ENCODE measurements at places on chromosomes 1 and 21.

GRCh38 chr1:97668945-97669344 is 251.9 kb downstream of the DPYD start:
- DNase-seq: peak; percentile 6

DNA sequence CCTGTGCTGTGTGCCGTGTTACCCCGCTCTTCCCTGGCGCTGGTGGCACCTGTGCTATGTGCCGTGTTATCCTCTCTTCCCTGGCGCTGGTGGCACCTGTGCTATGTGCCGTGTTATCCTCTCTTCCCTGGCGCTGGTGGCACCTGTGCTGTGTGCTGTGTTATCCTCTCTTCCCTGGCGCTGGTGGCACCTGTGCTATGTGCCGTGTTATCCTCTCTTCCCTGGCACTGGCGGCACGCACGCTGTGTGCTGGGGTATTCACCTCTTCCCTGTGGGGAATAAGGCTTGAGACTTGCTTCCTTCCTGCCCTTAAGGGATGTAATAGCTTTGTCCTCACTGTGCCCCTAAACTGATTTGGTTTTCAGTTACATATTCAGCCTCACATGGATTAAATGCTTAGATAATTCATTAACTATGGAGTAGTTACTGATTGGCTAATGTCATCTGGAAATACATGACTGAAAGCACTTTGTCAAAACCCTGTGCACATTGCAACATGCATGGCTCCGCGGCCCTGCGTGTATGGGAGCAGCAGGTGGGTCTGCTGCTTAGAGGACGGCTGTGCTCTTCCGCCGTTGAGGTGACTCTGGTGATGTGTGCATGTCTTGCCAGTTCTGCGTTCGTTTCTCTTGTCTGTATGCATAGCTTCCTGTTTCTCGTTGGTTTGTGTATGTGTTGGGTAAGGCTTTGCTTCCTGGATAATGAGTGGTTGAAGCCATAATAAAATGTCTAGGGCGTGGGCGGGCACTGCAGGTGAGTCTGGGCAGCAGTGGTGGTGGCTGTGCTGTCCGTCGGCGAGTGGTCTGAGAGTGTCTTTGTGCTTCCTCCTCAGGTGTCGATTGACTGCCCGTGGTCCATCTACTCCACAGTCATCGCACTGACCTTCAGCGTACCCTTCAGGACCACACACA is 17.9 kb upstream of the PWP2 start:
- no peak for DNase-seq

DNA sequence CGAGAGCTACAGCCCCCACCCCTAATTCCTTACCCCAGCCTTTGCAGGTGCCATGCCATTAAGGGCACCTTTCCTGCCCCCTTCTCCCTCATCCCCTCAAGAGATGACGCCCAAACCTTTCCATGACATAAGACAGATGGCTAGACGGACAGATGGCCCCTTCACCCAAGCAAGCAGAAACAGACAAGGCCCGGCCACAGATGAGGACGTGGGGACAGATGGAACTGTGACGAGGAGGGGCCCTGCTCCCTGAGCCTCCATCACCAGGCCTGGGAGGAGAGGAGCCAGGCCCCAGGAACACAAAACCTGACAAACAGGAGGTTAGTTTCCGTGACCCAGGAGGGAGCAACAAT is 24.7 kb upstream of the PEF1 start:
- DNase-seq: no peak

DNA sequence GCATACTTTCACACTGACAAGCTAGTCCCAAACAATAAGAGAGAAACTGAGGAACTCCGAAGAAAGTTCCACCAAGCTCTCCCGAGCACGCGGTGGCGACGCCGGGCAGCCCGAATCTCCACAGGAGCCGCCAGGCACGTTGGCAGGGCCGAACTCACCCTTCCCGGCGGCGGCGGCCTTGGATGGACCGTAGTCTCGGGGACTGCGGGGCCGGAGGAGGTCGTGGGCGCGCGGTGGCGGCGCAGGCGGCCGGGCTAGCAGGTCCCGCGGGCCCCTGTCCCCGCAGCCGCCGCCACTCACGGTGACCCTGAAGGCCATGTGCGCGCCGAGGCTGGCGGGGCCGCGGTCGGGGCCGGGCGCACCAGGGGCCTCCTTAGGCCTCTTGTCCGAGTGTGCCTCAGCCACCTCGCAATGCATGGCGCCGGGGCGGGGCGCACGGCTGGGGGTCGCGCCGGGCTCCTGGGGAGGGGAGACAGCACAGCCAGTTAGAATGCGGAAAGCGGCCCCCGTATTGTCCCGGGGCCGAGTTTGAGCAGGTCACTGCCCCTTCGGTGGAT is 1.2 kb downstream of the GLIS1 start:
- DNase-seq: no peak

GRCh38 chr1:54480525-54480848 is 67.5 kb upstream of the ACOT11 start:
- no peak for DNase-seq

DNA sequence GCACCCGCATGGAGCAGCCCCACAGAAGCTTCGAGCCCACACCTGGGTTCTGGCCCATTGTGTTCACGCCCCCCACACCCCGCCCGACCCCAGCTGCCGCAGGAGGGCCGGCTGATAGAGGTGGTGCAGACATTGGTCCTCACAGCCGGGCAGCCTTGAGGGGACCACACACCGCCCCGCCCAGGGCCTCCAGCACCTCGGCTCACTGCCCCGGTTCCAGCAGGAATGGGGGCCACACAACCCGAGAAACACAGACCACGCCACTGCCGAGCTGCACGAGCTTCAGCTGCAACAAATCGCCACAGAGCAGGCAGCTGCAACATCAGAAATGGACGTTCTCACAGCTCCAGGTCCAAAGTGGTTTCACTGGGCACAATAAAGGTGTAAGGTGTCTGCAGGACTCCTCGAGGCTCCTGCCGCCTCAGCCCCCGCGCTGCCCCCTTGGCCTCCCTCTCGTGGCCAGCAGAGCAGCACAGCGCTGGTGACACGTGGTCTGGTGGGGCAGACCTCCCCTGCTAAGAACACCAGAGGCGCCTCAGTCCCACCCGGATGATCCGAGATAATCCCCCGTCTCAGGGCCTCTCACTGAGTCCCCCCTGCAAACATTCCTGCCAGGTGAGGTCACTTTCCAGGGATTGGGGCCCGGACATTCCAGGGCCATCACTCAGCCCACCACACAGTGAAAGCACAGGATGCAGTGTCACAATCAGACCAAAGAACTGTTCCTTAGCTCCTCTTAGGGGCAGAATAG is 62.3 kb upstream of the ADARB1 start:
- peak; percentile 98 for DNase-seq

- no peak for DNase-seq
These were observed 47.7 kb downstream of the ZNF644 start for GRCh38 chr1:90973897-90974798.

DNA sequence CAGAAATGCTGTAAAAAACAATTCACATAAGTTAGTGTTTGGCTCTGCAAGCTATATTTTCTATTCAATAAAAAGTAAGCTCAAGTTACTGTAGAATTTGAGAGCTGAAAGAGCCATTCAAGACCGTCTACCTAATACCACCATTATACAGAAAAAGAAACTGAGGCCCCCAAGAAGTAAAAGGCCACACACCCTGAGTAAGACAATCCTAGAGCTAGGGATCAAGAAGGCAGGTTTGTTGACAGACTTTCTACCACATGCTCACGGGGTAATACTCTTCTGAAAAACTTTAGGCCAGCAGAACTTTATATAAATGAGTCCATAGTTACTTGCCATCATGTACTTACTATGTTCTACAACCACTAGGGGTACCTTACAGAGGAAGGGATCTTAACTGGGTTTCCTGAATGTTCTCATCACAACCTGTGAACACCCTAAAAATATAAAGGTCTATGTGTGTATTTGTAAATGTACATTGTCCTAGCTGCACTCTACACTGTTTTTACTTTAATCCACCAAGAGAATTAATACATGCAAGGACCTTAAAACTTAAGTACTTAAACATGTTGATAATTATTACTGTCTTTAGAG is 2.7 kb downstream of the PSMG1 start:
- no peak for DNase-seq

- DNase-seq: peak; percentile 86
These were observed 3.6 kb upstream of the MXRA8 start for GRCh38 chr1:1361982-1362423.

- no peak for DNase-seq
These were observed 12.8 kb downstream of the THEMIS2 start for GRCh38 chr1:27885114-27885528.

Data from hepatic stellate cell (primary cell).